HepG2 (cell line): ENCODE measurements at places on chromosomes 13 and 19. TPM values are rescaled to one million over a fixed set of nuclear protein-coding genes. Genes with fewer than 3 reads are reported as not detected.

Gene ADGRE1
- not detected in 2 replicates for total RNA-seq

Gene ZNF527
- 3.5 and 4.2 TPM in 2 replicates for total RNA-seq

Gene URAD
- total RNA-seq, result not detected in 2 replicates

Gene ZFP30
- 19.2 and 25.0 TPM in 2 replicates for total RNA-seq

Gene SH2D3A
- 0.60 and 1.0 TPM in 2 replicates for total RNA-seq

Gene FCHO1
- total RNA-seq, result 1.2 and 1.3 TPM in 2 replicates

Gene CGB1
- not detected in 2 replicates for total RNA-seq
